ENCODE measurements at places on chromosomes 3 and 15.

GRCh38 chr3:142470826-142471225 is 23.0 kb upstream of the XRN1 start:
- no peak for DNase-seq

DNA sequence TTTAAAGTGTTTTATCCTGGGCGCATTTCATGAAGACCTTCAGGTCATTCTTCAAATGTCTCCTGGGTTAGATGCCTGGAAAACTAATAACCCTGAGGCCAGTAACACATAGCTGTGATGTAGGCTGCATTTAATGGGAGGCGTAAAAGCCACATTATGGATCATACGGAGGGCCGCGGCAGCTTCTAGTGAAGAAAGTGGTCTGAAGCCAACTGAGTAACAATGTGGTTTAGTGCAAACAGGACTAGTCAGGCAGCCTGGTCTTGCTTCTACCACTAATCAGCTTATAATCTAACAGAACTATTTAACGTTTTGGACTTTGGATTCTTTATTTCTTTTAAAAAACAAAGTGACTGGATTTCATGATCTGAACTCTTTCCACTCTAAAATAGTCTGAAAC is 54.4 kb downstream of the ADAMTSL3 start:
- DNase-seq, result no peak

DNA sequence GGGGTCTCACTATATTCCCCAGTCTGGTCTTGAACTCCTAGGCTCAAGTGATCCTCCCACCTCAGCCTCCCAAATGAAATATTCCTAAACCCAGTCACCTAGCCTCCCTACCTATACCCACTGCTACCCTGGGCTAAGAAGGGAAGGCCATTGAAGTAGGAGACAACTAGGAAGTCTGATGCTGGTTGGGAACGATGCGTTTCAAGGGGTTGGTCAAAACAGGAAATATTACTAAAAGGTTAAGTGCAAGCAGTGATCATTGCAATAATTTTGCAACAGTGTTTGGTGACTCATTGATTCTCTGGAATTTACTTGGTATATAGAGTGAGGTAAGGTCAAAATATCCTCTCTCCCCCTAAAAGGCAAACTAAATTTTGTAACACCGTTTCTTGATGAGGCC is 4.6 kb upstream of the UQCRC1 start:
- no peak for DNase-seq

DNA sequence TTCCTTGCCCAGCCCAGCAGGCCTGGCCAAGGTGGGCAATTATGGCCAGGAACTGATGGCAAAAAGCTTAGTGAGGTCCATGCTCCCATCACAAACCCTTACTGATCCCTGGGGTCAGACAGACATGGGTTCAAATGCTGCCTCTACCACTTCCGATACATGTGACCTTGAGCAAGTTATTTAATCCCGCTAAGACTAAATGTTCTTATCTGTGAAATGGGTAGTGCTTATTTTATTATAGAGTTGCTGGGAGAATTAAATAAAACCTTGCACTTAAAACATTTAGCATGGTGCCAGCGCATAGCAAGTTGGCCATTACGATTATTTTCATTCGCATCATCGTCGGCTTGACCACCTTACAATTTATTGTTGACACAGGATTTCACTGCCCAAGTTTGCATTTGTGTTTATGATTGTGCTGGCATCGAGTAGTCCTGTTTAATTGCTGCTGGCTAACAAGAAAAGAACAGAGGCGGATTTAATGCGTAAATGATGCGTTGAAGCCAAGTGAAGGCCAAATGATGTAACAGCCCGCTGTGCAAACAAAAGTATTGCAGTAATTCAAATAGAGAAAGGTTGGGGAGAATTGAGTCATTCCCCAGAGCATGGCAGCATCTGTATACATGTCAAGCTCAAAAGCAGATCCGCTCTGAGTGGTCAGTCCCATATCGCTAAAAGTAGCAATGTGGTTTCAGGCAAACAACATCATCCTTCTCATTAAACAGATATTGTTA is 7.3 kb upstream of the FURIN start:
- DNase-seq, result no peak

- DNase-seq, result no peak
Observed at GRCh38 chr3:30020380-30020779, 586.0 kb upstream of the TGFBR2 start.

DNA sequence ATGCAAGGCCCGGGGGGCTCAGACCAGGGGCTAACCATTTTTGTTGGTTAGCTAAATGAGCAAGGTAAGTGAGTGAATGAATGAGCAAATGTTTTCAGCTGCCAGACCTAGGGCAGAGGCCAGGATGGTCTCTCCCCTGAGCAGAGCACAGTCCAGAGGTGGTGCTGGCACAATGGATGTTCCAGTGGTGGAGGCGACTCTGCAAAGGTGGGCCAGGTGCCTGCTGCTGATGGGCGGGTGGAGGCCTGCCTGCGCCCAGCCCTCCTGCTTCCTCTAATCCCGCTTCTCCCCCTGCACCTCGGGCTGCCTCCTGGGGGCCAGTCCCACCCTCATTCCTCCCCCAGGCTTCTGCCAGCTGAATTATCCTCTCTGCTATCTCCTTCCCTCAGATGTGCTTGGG is 112.8 kb downstream of the WNT7A start:
- no peak for DNase-seq

DNA sequence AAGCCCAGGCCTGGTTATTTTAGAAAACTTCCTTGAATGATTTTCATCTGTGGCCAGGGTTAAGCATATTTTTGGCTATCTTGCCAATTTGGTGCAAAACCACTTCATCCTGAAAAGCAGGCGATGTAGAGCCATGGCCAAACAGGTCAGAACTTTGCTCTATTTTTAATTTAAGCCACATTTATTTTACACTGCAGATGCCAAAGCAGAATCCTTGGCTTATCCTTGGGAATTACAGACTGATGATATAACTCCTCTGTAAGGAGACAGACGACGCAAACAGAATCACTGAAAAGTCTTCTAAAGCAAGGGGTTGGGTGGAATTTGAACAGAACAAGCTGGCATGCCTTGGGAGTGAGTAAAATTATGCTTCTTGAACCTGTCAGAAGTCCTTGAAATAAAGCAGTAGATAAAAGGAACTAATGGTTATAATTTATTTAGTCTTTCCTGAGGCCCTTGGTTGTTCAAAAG is 121.9 kb downstream of the CHST2 start:
- no peak for DNase-seq

DNA sequence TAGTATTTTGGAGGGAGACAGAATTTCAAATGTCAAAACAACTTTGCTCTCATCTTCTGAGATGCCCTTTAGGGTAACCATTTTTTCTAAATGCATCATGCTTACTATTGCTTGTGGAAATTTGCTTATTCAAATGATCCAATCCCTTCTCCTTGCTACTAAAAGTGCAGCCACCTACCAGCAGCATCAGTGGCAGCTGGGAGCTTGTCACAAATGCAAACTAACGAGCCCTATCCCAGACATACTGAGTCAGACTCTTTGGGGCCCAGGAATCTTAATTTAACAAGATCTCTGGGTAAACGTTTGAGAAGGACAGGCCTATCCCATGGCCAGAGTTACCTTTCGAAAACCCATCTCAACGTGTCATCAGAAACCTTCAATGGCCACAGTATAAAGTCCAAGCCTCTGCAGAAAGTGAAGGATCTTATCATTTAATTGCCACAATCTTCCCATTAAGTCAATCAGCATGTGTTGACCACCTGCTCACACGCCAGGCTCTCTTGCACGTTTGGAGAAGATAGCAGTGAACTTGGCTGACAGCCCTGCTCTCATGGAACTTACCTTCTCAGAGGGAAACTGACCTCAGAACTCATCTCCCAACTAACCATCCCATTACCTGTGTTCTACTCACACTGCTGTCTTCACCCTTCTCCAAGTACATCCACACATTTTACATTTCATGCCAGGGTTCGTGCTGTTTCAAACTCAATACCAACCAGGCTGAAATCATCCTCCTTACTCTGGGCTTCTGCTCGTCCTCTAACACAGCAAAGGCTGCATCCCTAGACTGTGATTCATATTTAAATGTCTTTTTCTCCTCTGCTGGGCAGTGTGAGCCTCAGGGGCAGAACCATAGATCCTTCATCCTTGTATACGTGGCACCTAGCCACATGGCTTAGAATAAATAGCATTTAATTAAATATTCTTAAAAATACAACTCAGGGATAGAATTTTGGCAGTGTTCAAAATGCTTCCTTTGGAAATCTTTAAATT is 24.8 kb upstream of the VGLL4 start:
- no peak for DNase-seq

GRCh38 chr15:94844538-94845389 is 613.4 kb downstream of the MCTP2 start:
- DNase-seq, result no peak

DNA sequence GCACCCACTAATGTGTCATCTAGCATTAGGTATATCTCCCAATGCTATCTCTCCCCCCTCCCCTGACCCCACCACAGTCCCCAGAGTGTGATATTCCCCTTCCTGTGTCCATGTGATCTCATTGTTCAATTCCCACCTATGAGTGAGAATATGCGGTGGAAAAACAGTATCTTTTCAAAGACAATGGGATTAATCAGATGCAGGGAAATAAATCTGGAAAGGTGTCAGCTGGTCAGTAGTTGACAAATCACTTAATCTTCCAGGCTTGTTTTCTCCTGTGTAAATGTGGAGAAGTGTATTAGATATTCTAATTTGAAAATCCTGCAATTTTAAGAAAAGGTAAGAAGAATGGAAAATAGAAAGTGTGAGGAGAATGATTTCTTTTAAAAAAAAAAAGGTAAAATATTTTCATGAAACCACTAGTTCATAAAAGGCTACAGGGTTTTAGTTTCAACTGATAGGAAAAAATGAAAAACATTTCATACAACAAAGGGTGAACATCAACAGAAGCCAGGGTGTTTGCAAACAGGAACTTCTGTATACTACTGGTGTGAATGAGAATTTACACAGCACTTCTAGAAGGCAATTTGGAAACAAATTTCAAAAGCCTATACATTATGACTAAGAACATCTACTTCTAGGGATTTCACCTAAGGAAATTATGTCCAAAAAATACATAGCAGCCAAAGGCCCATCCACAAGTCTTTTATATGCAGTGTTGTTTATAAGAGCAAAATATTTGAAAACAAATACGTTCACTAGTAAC is 113.5 kb downstream of the CBLB start:
- no peak for DNase-seq

DNA sequence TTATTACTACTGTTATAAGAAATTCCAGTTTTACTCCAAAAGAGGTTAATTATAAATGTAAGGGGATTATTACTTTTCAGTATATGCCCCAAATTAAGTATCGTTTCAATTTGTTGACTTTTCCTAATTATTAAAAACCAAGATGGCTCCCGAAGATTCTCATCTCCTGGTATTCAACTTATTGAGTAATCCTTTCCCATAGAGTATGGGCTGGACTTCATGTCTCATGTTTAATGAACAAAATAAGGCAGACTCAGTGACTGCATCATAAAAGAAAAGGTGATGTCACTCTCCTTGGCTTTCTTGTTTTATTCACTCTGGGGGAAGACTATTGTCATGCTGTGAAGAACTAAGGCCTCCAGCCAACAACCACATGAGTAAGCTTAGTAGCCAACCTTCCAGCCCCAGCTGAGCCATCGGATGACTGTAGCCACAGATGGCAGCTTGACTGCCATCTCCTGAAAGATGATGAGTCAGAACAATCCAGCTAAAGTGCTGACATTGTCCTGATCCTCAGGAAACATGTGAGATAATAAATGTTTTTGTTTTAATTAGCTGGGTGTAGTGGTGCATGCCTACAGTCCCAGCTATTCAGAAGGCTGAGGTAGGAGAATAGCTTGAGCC is 17.3 kb downstream of the IGF2BP2 start:
- no peak for DNase-seq

DNA sequence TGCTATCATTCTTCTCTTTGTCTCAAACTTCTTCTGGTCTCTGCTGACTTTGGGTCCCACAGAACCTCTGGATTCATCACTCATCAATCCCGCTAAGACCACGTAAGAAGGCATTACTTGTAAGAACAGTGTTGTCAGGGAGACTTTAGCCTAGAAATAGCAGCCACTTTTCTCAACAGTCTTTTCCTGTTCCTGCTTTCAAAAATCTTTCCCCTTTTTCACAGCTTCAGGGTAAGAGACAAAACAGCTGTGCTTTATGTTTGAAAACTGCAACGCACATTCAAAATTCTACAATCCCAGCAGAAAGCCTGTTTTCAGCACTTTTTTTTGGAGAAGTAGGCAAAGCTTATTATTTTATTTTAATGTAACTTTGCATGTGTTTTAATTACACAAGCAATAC is 42.0 kb upstream of the FAM98B start:
- no peak for DNase-seq

GRCh38 chr3:126472277-126473006 is 3.2 kb downstream of the ZXDC start:
- DNase-seq, result no peak

- DNase-seq, result no peak
Observed at GRCh38 chr3:186361246-186361761, 730 bp downstream of the DGKG start.

DNA sequence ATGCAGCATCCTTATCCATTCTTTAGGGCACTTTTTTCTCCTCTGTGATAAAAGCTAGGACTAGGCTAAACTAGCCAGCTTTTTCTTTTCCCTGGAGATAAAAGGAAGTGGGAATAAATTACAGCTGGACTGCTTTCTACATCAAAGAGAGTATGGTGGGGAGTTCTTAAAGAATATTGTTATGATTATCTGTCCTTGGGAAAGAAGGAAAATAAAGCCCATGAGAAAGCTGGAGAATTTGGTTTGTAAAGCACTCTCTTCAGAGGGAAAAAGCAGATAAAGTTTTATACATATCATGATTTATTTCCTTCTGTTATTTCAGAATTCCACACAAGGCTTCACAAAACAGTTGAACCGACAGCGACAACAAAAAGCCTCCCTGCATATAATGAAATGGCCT is 923.0 kb downstream of the DIPK2A start:
- no peak for DNase-seq

DNA sequence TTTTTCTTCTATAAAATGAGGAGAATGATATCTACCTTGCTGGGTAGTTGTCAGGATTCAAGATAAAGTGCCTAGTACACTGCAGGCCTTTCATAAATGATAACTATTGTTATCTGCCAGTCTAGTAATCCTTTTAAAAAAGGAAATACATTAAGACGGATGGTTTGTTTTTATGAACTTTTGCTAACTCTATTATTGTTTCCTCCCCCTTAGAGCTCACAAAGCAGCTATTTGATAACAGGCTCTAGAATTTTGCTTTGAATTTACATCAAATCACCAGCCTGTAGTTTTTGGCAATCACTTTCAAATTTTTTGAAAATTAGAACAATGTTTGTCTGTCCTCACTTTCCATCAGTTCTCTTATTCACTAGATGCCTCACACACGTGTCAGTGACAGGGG is 39.8 kb downstream of the BLM start:
- no peak for DNase-seq

DNA sequence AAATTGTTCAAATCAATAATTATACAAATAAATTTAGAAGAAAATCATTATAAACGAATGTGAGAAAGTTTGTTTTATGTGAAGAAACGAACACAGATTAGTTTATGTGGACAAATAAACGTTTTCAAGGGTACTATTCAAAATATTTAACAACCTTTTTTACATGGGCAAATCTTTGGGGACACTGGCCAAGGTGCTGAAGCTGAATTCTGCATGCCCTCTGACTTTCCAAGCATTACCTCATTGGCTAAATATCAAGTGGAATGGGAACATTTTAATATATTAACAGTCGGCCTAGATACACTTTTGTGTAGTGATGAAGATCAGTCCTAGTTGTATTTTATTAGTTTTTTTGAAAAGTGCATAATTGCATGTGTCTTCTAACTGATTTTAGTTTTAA is 636.4 kb upstream of the DPPA4 start:
- DNase-seq, result no peak
